ENCODE measurements at places on chromosomes 1 and 21.

GRCh38 chr1:95582746-95583145 is 348.7 kb downstream of the RWDD3 start:
- DNase-seq = no peak

DNA sequence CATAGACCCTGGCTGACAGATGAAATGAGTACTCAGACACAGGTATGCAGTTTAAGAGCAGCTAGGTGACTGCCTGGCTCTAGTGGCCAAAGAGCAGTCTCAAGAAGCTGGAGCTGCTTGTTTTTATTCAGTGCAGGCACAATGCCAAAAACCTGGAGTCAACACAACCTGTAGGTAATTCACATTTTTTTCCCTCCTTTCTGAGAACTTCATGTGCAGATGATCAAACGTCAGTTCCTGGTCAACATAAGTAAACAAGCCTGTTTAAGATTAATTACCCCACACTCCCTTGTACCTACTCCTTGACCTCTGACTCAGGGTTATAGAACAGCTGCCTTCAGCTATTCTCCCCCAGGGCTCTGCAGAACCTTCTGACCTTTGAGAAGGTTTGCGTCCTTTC is 17.3 kb upstream of the ACADM start:
- DNase-seq = no peak

DNA sequence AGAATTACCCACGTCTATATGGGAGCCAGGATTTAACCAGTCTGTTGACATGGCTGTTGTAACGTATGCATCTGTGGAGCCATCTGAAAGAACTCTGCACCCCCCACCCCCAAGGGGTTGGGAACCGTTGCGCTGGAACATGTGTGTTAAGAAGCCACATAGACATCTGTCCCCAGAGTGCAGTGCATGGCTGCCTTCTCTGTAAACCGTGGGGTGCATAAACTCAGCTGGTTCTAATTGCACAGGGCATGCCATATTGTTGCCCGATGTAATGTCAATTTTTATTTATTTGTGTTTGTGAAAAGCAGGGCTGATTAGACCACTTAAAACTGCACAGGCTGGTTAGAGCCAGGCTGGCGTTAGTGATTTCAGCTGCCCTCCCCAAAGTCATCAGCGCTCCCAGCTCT is 70.1 kb upstream of the ROR1 start:
- peak; percentile 16 for DNase-seq

DNA sequence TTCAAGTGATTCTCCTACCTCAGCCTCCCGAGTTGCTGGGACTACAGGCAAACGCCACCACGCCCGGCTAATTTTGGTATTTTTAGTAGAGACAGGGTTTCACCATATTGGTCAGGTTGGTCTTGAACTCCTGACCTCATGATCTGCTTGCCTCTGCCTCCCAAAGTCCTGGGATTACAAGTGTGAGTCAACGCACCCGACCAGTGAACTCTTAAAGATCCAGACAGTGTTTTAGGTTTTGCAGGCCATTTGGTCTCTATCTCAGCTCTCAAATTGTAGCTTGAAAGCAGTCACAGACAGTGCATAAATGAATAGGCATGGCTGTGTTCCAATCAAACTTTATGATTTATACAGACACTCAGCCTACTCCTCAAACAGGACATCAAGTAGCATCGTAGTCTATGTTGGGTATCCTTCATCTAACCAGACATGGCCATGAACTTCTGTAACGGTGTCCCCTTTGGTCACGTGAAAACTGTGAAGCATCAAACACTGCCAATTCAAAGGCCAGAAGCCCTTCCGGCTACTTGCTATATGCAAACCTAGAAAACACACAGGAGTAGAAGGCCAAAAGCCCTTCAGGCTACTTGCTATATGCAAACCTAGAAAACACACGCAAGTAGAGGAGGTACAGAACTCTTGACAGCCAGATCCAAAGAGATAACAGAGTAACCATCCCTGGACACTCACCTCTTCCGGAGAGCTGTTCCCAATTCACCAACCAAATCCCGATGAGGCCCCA is 3.1 kb downstream of the FUCA1 start:
- no peak for DNase-seq

DNA sequence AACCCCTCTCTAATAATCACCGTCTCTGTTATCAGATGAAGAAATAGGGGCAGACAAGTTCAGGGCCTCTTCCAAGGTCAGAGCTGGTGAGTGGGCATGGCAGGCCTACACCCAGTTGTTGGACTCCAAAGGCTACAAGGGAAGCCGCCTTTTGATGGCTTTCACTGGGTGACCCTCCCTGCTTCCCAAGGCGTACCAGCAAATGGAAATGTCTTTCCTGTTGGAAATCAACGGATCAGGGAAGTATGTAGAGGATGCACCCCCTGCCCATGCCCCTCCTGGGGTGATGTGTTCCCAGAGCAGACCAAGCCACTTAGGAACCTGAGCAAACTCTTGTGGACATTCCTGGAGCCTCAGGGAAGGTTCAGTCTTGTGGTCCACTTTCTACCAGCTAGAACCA is 47.4 kb downstream of the LGR6 start:
- no peak for DNase-seq

DNA sequence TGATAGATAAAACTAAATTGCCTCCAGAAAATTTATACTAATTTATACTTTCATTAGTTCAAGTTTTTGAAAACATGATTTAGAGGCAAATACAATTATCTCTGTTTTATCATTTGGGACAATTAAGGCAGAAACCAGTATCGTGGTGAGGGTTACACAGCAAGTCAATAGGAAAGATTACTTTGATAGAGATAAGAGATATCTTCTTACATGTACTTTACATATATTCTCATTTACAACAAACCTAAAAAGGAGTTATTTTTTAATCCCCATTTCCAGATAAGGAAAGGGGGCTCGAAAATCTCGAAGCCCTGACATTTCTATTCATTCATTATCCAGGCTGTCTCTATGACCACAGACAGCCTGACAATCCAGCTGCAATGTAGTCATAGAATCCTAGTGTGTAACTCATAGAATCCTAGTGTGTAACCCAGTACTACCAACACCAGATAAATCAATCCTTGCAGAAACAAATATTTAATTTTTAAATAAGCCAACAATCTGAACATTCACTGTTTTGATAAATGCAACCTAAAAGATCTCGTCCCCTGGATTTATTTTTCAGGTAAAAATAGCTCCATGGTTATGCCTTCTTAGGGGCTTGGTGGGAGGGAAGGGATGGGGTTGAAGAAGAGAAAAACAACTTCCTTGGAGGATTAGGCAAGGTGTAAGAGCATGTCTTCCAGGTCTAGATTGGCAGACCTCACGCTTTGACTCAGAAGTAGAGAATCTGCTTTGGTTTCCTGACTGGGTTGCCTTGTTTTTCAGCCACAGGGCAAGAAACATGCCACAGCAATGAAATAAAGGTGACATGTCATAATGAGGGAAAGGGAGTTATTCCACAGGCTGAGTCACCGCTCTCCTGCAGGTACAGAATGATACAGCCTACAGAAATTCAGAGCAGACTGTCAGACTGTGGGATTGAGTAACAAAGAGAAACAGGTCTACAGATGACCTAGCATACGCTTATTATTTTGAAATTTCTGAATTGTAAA is 45.6 kb downstream of the IRF2BP2 start:
- no peak for DNase-seq

DNA sequence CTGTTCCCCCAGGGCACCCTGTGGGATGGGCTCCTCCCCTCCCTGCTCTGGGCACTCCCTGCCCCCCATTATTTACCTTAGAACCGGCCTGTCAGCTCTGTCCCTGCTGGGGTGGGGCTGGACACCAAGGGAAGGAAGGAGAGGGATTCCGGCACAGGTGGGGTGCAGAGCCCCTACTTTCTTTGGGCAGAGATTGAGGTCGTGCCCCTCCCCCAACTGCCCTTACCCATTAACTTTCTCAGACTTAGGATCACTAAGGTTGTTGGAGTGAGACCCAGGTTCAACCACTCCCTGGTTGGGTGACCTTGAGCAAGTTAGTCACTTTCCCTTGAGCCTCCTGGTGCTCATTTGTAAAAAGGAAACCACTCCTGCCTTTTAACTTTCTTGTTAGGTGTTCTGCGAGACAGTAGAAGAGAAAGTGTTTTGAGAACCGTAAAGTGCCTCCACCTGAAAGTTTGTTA is 57.0 kb upstream of the SYNC start:
- DNase-seq = no peak

GRCh38 chr1:78141531-78142231 is 95.9 kb downstream of the GIPC2 start:
- no peak for DNase-seq

DNA sequence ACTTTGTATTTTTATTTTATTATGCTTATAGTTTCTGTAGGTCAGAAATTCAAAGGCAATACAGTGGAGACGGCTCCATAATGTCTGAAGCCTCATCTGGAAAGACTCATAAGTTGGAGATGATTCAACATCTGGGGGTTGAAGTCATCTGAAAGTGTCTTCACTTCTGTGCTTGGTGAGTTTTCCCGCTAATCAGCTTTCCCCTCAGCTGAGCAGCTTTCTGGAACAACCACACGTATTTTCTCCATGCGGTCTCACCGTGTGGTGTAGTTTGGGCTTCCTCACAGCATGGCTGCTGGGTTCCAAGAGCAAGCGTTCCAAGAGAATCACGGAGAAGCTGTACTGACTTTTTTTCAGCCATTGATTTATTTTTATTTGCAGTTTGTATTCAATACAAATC is 7.6 kb upstream of the DDI2 start:
- no peak for DNase-seq

DNA sequence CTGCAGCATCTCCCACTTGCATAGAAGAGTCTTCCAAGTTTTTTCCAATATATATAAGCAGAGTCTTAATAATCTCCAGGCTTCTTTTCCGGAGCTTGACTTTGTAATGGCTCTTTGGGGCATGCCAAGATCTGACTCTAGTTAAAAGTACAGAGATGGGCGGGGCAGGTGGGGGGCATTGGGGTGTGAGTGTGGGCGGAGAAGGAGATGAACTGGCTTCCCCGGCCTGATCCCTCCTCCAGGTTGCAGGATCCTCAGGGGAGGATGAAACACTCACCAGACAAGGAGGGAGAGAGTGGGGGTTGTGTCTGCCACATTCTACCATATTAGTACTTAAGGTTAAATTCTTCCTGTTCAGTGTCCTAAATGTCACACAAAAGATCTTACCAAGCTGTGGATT is 23.0 kb downstream of the S100A10 start:
- DNase-seq = no peak

DNA sequence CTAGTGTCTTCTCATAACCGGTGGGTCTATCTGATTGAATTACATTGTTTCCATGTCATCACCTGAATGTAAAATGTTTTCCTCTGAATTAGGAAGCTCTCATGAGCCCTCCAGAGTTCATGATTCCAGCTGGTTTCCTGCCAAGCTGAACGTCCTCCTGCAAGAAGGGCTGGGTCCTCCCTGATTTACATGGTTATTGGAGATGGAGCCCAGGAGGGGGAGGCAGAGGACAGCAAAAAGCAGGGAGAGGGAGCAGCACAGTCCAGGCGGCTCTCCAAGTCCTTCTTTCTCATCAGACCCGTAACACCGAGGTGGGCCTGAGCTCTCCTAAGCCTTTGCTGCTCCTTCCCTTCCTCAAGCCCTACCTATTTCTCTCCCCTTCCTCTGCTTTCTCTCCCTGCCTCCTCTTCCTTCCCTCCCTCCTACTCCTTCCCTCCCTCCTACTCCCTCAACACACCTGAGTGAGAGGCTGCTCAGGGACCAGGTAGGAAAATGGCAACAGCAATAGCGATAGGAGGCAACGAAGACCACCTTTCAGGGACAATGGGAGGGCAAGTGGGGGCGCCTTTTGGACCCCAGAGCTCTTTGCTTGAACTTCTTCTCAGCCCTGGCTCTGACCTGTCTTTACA is 265.9 kb downstream of the PRDM2 start:
- peak; percentile 28 for DNase-seq

DNA sequence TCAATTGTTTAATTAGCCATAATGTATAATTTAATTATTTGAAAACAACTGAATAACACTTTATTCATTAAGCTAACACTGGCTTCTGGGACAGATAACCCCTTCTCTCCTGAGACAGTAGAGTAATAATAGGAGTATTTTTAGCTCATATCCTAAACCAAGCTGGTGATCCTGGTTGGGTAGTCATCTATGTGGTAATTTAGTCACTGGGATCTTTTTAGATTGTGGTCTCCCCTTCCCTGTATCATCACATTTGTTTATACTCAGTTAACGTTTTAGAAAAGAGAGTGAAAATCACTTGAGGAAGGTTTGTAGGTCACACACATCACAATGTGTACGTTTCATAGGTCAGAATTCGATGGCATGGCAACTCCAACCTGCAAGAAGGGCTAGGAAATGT is 1356.6 kb upstream of the ADGRL2 start:
- DNase-seq = no peak

- DNase-seq = no peak
Measured at GRCh38 chr1:177249231-177249630, 78.5 kb downstream of the BRINP2 start.

- no peak for DNase-seq
Measured at GRCh38 chr21:38668541-38668940, 137.2 kb upstream of the ETS2 start.

DNA sequence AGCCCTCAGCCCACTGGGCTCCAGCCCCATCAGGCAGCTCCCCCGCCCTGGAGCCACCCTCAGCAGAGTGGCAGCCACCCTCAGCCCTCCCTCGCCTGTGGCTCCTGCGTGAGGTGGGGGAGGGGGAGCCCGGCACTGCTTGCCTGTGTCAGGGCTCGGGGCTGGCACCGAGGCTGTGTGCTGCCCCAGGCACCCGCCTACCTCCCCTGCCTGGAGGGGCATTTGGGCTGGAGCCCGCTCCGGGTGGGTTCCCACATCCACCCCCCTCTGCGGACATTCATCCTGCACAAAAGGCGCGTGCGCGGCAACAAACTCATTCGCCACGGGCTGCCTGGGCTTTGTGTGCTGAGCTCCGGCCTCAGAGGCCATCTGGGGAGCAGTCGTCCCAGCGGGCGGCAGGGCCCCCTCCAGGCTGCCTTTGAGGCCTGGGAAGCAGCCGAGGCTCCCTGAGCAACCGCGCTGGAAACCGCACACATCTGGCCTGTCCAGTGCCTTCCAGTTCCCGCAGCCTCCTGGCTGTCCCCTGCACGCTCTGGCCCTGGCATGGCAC is 12.6 kb upstream of the TNFRSF14 start:
- no peak for DNase-seq

- DNase-seq = no peak
Measured at GRCh38 chr1:175287377-175287776, 94.8 kb upstream of the KIAA0040 start.

Data from NCI-H774 (cell line).